ENCODE measurements at places on chromosomes 1 and 21.
A peak's percentile ranks its signal among the peaks of the same experiment; 100 is the strongest.

GRCh38 chr1:76231320-76231719 is 156.8 kb downstream of the ST6GALNAC3 start:
- DNase-seq: no peak

GRCh38 chr1:119114786-119115185 is 25.7 kb downstream of the WARS2 start:
- no peak for DNase-seq

DNA sequence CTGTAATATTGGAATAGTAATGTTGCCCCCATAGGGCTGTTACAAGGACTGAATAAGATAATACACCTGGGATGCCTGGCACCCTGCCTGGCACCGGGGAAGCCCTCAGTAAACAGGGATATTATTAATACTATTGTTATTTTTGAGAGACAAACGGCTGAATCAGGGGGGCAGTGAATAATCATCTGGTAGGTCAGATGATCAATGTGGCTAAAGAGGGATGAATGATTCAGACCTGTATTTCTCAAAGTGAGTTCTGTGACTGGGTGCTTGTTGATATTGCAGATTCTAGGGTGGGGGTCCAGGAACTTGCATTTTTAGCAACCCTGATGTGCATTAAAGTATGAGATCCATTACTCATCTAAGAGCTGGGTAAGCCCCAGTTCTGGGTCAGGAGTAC is 46.2 kb upstream of the BCL10 start:
- no peak for DNase-seq

- no peak for DNase-seq
Measured at GRCh38 chr1:31295874-31296485, 608 bp downstream of the SNRNP40 start.

- DNase-seq: peak; percentile 91
Measured at GRCh38 chr21:44510508-44511218, 29.3 kb downstream of the KRTAP10-1 start.

DNA sequence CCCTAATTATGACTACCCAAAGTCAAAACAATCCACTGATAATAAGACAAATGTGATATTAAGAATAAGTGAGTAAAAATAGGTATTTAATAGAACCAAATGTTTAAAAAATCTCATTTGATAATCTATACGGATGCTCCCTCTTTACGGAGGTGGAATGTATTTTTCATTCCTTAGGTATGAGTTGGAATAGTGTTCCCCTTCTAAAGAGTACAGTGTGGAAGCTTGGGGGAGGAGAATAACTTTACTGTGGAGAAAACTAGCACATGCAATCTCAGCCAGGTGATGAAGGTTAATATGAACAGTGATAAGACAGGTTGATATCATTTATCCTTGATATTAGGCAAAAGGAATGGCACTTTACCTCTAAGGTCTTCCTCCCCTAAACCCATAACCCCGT is 74.6 kb downstream of the GPR88 start:
- no peak for DNase-seq

DNA sequence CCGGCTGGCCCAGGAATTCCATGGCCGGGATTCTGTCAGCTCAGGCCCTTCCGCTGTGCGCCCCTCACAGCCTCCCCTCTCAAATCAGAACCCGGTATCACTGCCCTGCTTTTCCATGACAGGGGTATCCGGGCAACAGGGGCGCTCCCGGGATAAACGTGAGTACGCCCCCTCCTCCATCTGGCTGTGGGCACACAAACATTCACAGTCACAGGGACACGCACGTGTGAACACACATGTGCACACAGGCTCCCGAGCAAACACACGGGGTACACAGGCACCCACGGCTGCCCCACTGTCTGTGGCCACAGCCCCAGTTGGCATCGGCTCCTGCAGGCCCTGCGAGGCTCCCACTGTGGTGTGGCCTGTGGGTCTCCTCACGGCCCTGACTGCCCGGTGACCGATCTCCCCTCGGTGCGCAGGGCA is 16.7 kb downstream of the COL6A1 start:
- DNase-seq: no peak

DNA sequence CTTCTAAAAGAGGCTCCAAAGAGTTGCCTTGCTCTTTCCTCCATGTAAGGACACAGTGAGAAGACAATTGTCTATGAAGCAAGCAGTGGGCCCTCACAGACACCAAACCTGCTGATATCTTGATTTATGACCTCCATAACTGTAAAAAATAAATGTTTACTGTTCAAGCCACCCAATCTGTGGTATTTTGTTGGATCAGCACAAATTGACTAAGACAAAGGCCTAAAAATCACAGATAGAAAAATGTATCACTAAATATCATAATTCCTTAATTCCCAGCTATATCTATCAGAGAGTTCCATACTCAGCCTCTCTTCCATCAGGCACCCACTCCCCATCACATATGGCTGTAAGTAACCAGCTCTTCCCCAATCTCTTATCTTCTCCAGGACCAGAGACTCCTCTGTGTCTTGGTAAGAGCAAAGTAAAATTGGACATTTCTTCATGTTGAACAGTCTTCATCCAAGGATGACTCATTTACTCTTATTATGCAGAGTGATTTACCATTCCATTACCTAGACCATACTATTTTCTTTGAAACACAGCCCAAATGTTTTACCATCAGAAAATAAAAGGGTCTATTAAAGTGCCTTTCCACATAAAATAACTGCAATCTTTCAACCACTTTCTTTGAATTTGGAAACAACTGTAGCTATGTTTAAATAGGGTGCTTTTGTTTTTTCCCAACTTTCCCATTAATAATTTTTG is 503.6 kb downstream of the MRPL39 start:
- DNase-seq: no peak

- DNase-seq: no peak
Measured at GRCh38 chr1:40980453-40981121, 1.1 kb downstream of the CTPS1 start.

- no peak for DNase-seq
Measured at GRCh38 chr1:60908159-60908558, 174.2 kb upstream of the NFIA start.

DNA sequence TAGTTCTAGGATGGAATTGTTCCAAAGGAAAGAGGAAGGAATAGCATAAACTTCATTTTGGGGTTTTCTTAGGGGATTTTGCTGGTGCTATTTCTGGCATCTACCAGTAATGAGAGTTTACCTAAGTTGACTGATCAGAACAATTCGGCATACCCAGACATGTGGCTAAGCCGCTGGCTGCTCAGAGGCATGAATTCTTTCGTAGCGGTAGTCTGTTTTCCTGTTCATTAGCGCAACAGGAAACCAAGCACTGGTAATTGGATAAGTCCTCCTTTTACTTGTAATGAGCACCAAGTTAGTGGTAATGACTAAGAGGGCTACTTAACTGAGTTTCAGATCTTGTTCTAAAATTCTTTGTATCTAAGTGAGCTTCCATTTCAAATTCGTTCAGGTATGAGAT is 38.6 kb downstream of the C21orf91 start:
- no peak for DNase-seq

DNA sequence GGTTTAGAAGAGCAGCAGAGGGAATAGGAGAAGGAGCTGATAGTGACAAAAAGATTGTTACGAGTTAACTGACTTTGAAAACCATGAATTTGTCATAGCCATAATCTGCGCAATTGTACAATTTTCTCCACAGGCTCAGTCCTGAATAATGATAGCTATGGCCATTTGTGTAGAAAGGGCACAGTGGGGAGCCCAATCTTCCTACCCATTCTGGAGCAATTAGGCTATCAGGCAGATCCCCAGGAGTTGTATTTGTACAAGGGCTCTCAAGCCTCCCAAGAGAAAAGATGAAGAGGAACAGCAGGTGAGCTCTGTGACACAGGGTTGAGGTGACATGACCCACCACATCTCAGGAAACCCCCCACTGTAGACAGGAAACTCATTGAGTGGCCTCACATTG is 42.1 kb upstream of the SAMD13 start:
- no peak for DNase-seq

DNA sequence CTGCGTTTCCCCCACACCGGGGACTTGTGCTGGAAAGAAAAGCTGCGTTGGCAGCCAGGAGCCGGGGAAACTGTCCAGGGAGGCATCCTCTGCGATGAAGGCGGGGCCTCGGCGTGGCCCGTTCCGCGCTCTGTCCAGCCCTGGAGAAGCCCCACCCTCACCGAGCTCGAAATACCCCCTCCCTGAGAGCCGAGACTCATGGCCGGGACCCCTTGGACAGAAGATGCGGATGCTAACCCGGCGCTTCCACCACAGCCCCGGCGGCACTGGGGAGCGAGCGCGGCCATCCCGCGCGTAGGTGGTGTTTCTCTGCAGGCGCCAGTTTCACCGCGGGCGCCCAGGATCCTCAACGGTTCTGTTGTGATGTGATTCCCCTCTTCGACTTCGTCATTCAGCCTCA is 31.6 kb downstream of the PDE9A start:
- DNase-seq: no peak

GRCh38 chr1:94183197-94183815 is 54.1 kb downstream of the ARHGAP29 start:
- no peak for DNase-seq

DNA sequence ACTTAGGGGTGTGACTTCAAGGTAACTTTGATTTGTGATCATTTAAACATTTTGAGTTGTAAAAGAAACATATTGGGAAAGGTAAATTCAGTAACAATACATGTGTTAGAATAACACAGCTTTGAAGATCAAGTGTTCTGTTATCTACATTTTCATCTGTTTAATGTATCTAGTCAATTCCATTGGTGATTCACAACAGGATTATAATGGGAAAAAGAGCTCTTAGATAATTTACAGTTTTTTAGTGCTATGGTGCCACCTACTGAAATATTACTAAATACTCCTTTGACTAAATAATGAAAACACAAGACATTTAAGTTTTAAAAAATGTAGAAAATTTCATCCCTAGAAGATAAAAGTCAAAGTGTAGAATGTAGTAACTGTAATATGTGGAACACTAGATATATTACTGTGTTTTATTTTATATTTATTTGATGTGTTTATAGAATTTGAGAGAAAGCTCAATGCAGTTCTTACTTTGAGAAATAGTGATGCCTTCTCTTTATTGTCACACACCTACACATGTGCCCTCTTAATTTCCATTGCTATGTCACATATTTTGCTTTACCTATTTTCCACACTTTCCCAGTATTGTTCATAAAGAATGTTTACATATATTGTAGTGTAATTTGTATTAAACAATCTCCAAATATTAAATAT is 47.4 kb downstream of the PTPRC start:
- no peak for DNase-seq

DNA sequence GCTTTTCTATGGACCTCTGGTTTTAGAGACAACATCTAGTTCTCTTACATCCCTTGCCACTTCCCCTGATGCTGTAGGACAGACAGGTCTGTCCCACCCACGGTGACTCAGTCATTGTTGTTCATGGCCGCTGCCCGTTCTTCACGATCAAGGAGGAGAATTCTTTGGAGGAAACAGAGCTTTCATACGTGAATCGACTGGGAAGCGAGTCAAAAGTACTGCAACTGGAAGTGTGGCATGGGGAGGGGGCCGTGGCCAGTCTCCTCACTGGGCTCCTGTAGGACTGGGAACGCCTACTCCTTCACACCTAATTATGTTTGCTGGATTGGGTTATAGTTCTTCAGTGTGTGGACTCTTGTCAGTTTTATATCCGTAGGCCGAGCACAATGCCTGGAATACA is 4.4 kb upstream of the SLC37A1 start:
- no peak for DNase-seq

DNA sequence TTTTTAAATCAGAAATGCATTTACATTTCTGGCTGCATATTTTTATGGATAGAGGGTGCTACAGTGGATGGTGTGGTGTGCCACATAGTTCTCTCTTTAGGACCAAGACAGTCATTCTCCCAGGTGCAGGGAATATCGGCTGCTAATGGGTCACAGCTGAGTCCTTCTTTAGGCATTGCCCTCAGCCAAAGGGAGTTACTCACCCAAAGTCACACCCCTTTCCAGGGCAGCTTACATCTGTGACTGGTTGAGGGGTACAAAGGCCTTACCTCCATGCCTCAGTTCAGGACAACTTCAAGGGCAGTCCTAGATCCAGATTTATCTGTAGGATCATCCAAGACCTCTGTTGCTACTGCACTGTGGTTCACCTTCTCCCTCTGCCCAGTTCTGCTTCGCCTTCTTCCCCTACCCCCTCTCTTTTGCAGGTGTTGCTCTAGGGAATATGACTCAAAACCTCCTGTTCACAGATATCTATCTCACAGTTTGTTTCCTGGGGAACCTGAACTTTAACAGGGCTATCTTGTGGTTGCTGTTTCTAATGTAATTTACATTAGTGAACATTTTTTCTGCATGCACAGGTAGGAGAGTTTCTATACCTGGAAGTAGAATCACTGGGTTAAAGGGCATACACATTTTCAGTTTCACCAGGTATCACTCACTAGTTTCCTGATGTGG is 413.9 kb downstream of the RPS6KC1 start:
- DNase-seq: no peak

- no peak for DNase-seq
Measured at GRCh38 chr1:87812871-87813577, 484.3 kb downstream of the LMO4 start.

DNA sequence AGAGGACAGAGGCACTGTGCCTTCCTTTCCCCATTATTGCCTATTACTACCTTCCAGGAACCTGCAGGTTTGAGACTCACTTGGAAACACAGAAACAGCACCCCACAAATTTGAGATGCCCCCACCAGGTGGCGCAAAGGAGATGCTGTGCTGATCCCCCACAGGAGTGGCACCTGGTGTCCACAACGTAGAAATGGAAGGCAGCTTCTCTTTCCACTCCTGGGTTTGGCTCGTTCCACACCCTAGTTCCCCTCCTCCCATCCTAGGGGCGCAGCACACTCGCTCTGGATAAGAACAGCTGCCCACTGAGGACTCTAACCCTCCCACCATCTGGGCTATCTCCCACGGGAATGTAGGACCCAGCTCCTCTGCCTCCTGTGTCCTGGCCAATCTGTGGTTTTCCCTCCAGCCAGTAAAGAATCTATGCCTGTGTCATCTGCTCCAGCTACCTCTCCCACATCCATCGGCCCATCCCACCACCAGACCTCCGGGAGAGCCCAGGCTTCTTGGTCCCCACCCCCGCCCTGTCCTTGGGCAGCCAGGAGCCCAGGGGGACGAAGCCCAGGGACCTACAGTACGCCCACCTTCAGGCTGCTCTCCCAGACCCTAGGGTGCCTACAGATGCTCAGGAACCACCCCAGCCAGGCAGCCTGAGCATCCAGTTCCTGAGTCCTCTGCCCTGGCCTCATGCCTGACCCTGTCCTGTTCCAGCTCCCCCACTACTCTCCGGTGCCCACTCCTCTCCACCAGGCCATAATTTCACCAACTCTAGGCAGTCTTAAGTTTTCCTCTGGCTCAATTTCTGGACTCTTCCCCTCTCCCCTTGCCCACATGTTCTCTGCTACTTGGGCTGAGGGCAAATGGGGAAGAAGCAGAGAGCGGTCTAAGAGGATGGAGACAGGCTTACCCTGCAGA is 549 bp downstream of the THBS3 start:
- DNase-seq: peak; percentile 96

GRCh38 chr1:214983126-214983869 is 99.2 kb upstream of the KCNK2 start:
- DNase-seq: no peak

DNA sequence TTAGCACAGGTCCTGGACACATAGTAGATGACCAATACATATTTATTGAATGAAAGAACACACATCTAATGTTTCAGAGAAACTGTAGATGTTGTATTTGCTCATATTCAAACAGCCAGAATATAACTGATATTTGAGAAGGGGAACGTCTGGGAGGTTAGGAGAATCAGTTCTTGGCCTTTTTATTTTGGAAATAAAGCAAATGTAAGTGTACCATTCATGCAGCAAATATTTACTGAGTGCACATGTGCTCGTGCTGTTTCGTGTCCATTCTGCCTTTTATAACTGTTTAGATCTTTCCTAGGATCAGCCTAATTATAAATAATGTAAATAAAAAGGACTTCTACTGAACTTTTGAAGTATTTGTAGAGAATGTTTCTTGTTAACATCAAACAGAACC is 103.8 kb downstream of the GREM2 start:
- no peak for DNase-seq
